CD8-positive, alpha-beta memory T cell (primary cell): ENCODE measurements at places on chromosomes 16 and 17. TPM values are rescaled to one million over a fixed set of nuclear protein-coding genes. Genes with fewer than 3 reads are reported as not detected.

PRDM7 gene
- not detected for total RNA-seq

MYH13 gene
- not detected for total RNA-seq

MGAT5B gene
- total RNA-seq, result 0.40 TPM

ELMO3 gene
- total RNA-seq, result 5.0 TPM

TP53I13 gene
- 71.3 TPM for total RNA-seq

CNGB1 gene
- not detected for total RNA-seq

HAS3 gene
- 0.55 TPM for total RNA-seq

CLDN6 gene
- total RNA-seq, result not detected

TNFRSF17 gene
- not detected for total RNA-seq

HBA1 gene
- total RNA-seq, result not detected

FAM20A gene
- total RNA-seq, result not detected

ADAP2 gene
- total RNA-seq, result 1.7 TPM

CDH13 gene
- total RNA-seq, result not detected

C16orf92 gene
- not detected for total RNA-seq

FMNL1 gene
- total RNA-seq, result 265 TPM

CMTM3 gene
- 71.8 TPM for total RNA-seq

CA4 gene
- not detected for total RNA-seq

SPAG5 gene
- total RNA-seq, result 79.7 TPM

ABCC11 gene
- 0.22 TPM for total RNA-seq

B4GALNT2 gene
- not detected for total RNA-seq

TENT4B gene
- total RNA-seq, result 21.6 TPM

ARMC7 gene
- total RNA-seq, result 15.9 TPM

FSCN2 gene
- 0.49 TPM for total RNA-seq

ZPBP2 gene
- 0.58 TPM for total RNA-seq

CCL5 gene
- 591 TPM for total RNA-seq

SSTR5 gene
- total RNA-seq, result not detected

PIK3R6 gene
- total RNA-seq, result 0.35 TPM

SLFN13 gene
- total RNA-seq, result 23.0 TPM

CPNE2 gene
- total RNA-seq, result 9.4 TPM

TSPAN10 gene
- 0.31 TPM for total RNA-seq

CX3CL1 gene
- total RNA-seq, result not detected

SNAI3 gene
- total RNA-seq, result 2.8 TPM

CDH1 gene
- 0.37 TPM for total RNA-seq

BCO1 gene
- total RNA-seq, result not detected

DOC2A gene
- total RNA-seq, result 0.13 TPM

NUP88 gene
- total RNA-seq, result 144 TPM

LRRC37A gene
- total RNA-seq, result 2.5 TPM

TBC1D28 gene
- not detected for total RNA-seq

CEP112 gene
- total RNA-seq, result 4.5 TPM

TEX14 gene
- total RNA-seq, result 0.11 TPM

RPAIN gene
- total RNA-seq, result 50.6 TPM

TXNDC11 gene
- total RNA-seq, result 32.8 TPM

HSD17B1 gene
- total RNA-seq, result 0.37 TPM

KRT27 gene
- total RNA-seq, result not detected

GLG1 gene
- 52.3 TPM for total RNA-seq

DHX58 gene
- 8.1 TPM for total RNA-seq

TBX2 gene
- total RNA-seq, result 0.13 TPM

KRTAP1-1 gene
- total RNA-seq, result not detected

SLC25A11 gene
- 90.0 TPM for total RNA-seq

GAST gene
- not detected for total RNA-seq

C1QTNF8 gene
- not detected for total RNA-seq

SLC5A2 gene
- total RNA-seq, result 0.24 TPM

MYL4 gene
- not detected for total RNA-seq
